ENCODE measurements at places on chromosomes 2 and 18. TPM values are rescaled to one million over a fixed set of nuclear protein-coding genes. Genes with fewer than 3 reads are reported as not detected.

SKOR2 gene
- 0.18 TPM for total RNA-seq

ASB18 gene
- not detected for total RNA-seq

LYG2 gene
- not detected for total RNA-seq

SNTG2 gene
- total RNA-seq = 11.6 TPM

LRRTM4 gene
- total RNA-seq = 21.4 TPM

SLC9A4 gene
- total RNA-seq = 0.08 TPM

ACADL gene
- 0.96 TPM for total RNA-seq

ZNF396 gene
- 5.6 TPM for total RNA-seq

- peaks cover 2% of the 10 kb centered on the region for H3K4me1 ChIP-seq
- DNase-seq = no peak
- H3K27ac ChIP-seq = no peak overlapping the region
These were observed 120.9 kb upstream of the NRP2 start for GRCh38 chr2:205561441-205561840.

GRCh38 chr2:76279142-76279541, 568.4 kb upstream of the GCFC2 start:
- no peaks in the 10 kb centered on the region for H3K36me3 ChIP-seq
- DNase-seq = no peak
- H3K4me3 ChIP-seq = no peak overlapping the region
- no peaks in the 10 kb centered on the region for H3K4me1 ChIP-seq
- H3K27ac ChIP-seq = no peak overlapping the region

- H3K4me1 ChIP-seq = peaks cover 7% of the 10 kb centered on the region
- DNase-seq = peak; percentile 56
- H3K4me3 ChIP-seq = peak overlapping the region; percentile 20
- no peaks in the 10 kb centered on the region for H3K27me3 ChIP-seq
- no peak overlapping the region for H3K27ac ChIP-seq
- no peaks in the 10 kb centered on the region for H3K36me3 ChIP-seq
These were observed 540.1 kb downstream of the NRXN1 start for GRCh38 chr2:50491541-50492476.

GRCh38 chr18:74714791-74715190, 117.1 kb downstream of the ZNF407 start:
- H3K36me3 ChIP-seq = no peaks in the 10 kb centered on the region
- peak; percentile 70 for DNase-seq
- peak overlapping the region; percentile 76 for H3K27ac ChIP-seq
- no peaks in the 10 kb centered on the region for H3K27me3 ChIP-seq

GRCh38 chr2:105416156-105416555, 17.3 kb upstream of the FHL2 start:
- H3K27me3 ChIP-seq = no peaks in the 10 kb centered on the region
- H3K4me1 ChIP-seq = no peaks in the 10 kb centered on the region
- H3K36me3 ChIP-seq = no peaks in the 10 kb centered on the region
- H3K4me3 ChIP-seq = no peak overlapping the region

- H3K36me3 ChIP-seq = no peaks in the 10 kb centered on the region
- no peak overlapping the region for H3K27ac ChIP-seq
- H3K4me1 ChIP-seq = peaks cover 34% of the 10 kb centered on the region
- H3K4me3 ChIP-seq = no peak overlapping the region
- peak; percentile 68 for DNase-seq
- H3K27me3 ChIP-seq = no peaks in the 10 kb centered on the region
These were observed 480.2 kb upstream of the CHST9 start for GRCh38 chr18:27665264-27665799.

- H3K27me3 ChIP-seq = no peaks in the 10 kb centered on the region
- peak overlapping the region; percentile 14 for H3K4me3 ChIP-seq
- no peak for DNase-seq
- no peak overlapping the region for H3K27ac ChIP-seq
These were observed 20.9 kb downstream of the ITGAV start for GRCh38 chr2:186610785-186611184.

- H3K4me1 ChIP-seq = no peaks in the 10 kb centered on the region
- H3K36me3 ChIP-seq = no peaks in the 10 kb centered on the region
- no peaks in the 10 kb centered on the region for H3K27me3 ChIP-seq
- no peak overlapping the region for H3K4me3 ChIP-seq
- no peak overlapping the region for H3K27ac ChIP-seq
- no peak for DNase-seq
These were observed 151.1 kb upstream of the HNMT start for GRCh38 chr2:137813176-137813575.

GRCh38 chr2:56133441-56133840, 50.3 kb upstream of the CCDC85A start:
- no peaks in the 10 kb centered on the region for H3K4me1 ChIP-seq
- no peak overlapping the region for H3K4me3 ChIP-seq
- no peaks in the 10 kb centered on the region for H3K27me3 ChIP-seq
- H3K27ac ChIP-seq = no peak overlapping the region
- no peaks in the 10 kb centered on the region for H3K36me3 ChIP-seq

- H3K4me1 ChIP-seq = no peaks in the 10 kb centered on the region
- no peak overlapping the region for H3K4me3 ChIP-seq
- H3K27ac ChIP-seq = no peak overlapping the region
These were observed 70.3 kb downstream of the ANTXR1 start for GRCh38 chr2:69083235-69083748.

DNA sequence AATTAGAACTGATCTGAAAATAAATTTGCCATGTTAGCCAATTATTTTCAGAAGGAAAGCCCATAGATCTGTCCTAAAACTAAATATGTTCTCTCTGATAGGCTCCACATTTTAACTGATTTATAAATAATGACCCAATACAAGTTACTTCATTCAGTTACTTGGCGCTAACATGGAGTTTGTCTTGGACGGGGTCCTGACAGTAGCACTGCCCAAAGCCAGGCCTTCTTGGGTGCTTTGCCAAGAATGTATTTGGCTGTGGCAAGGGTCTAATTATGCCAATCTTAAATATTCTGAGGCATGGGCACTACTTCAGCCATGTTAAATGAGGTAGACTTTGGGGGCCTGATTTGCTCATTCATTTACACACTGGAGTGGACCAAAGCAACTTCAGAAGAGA, 135.0 kb upstream of the PKDCC start:
- no peak overlapping the region for H3K4me3 ChIP-seq
- H3K4me1 ChIP-seq = no peaks in the 10 kb centered on the region
- H3K27ac ChIP-seq = no peak overlapping the region
- H3K27me3 ChIP-seq = no peaks in the 10 kb centered on the region

- H3K4me3 ChIP-seq = no peak overlapping the region
- H3K27me3 ChIP-seq = no peaks in the 10 kb centered on the region
- DNase-seq = no peak
- H3K4me1 ChIP-seq = no peaks in the 10 kb centered on the region
These were observed 773.7 kb downstream of the TSN start for GRCh38 chr2:122528958-122529705.

GRCh38 chr2:3242747-3243369, 134.8 kb downstream of the EIPR1 start:
- H3K36me3 ChIP-seq = no peaks in the 10 kb centered on the region
- H3K27me3 ChIP-seq = no peaks in the 10 kb centered on the region
- H3K4me3 ChIP-seq = no peak overlapping the region
- DNase-seq = peak; percentile 7
- H3K27ac ChIP-seq = no peak overlapping the region

DNA sequence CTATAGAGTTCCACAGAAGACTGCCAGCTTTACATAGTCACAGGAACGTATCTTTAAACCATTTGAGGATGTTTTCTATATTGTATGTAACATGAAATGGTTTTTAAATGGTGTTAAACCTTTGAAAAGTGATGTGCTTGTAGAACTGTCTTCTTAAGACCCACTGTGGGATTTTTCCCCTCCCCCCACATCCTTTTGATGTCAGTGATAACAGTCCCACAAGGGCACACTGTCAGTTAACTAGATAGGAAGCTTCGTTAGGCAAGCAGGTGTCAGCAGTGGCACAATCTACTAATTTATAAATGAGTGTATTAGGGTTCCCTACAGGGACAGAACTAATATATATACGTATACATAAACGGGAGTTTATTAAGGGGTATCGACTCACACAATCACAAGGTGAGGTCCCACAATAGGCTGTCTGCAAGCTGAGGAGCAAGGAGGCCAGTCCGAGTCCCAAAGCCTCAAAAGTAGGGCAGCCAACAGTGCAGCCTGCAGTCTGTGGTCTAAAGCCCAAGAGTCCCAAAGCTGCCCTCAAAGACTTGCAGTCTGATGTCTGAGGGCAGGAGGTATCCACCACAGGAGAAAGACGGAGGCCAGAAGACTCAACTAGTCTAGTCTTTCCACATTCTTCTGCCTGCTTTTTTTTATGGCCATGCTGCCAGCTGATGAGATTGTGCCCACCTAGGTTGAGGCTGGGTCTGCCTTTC, 23.8 kb upstream of the HNRNPLL start:
- H3K4me1 ChIP-seq = peaks cover 13% of the 10 kb centered on the region
- no peak for DNase-seq
- no peak overlapping the region for H3K4me3 ChIP-seq

GRCh38 chr2:32229635-32230034, 35.1 kb downstream of the NLRC4 start:
- H3K27me3 ChIP-seq = no peaks in the 10 kb centered on the region
- no peak for DNase-seq
- peaks cover 5% of the 10 kb centered on the region for H3K36me3 ChIP-seq
- H3K4me3 ChIP-seq = no peak overlapping the region
- no peaks in the 10 kb centered on the region for H3K4me1 ChIP-seq
- H3K27ac ChIP-seq = no peak overlapping the region

DNA sequence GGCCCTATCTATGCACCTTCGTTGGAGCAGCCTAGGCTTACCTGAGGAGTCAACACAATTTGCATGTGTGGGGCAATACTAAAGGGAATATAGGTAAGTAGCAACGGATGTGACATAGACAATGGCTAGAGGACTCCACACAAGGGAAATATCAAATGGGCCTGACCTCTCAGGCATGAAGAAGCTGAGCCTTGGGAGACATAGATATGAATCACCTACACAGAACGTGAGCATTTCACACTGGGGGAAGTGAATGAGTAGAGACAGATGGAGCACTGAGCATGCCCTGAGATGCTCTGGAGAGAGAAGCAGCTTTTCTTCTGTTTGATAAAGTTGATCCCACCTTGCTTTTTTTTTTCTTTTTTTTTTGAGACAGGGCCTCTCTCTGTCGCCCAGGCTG, 97.9 kb downstream of the ATL2 start:
- H3K27ac ChIP-seq = no peak overlapping the region
- peaks cover 9% of the 10 kb centered on the region for H3K4me1 ChIP-seq
- H3K36me3 ChIP-seq = no peaks in the 10 kb centered on the region
- no peak for DNase-seq
- no peaks in the 10 kb centered on the region for H3K27me3 ChIP-seq

DNA sequence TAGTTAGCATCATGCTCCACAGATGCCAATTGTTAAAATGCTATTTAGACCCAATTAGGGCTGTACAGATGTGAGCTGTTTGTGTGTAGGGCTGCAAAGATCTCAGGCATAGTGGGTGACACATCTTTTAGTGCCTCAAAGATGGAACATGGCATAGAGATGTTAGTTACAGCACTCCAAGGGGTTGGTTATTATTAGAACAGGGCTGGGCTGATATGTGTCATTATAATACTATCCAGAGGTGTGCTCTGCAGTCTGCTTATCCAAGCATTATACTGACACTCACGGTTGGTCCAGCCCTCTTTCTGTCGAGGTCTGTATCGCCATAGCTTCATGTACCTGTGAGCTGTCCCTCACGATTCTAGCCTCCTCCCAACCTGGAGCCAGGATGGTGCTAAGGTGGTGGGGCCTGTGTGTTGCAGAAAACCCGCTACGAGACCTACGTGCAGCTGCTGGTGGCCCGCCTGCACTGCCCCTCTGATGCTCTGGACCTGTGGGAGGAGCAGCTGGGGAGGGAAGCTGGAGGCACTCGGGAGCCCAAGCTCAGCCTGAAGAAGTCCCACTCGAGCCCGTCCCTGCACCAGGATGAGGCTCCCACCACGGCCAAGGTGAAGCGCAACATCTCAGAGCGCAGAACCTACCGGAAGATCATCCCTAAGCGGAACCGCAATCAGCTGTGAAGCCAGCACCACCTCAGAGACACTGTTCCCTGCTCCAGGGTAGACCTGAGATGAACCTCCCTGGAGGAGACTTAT, 27.1 kb downstream of the PSD4 start:
- H3K27me3 ChIP-seq = peaks cover 24% of the 10 kb centered on the region
- H3K4me3 ChIP-seq = no peak overlapping the region
- no peak overlapping the region for H3K27ac ChIP-seq
- no peaks in the 10 kb centered on the region for H3K36me3 ChIP-seq
- H3K4me1 ChIP-seq = no peaks in the 10 kb centered on the region
- DNase-seq = no peak

GRCh38 chr2:239285071-239285931, 115.5 kb downstream of the HDAC4 start:
- H3K4me3 ChIP-seq = no peak overlapping the region
- peaks cover 3% of the 10 kb centered on the region for H3K4me1 ChIP-seq
- DNase-seq = no peak
- H3K27me3 ChIP-seq = no peaks in the 10 kb centered on the region
- H3K27ac ChIP-seq = peak overlapping the region; percentile 36

GRCh38 chr2:7896940-7897487, 784.8 kb upstream of the ID2 start:
- no peak for DNase-seq
- H3K36me3 ChIP-seq = no peaks in the 10 kb centered on the region

Data from endodermal cell (in vitro differentiated cells).